ENCODE measurements at places on chromosomes 7 and 10.

GRCh38 chr10:68301790-68302502, 29.9 kb upstream of the HNRNPH3 start:
- no peak for DNase-seq

DNA sequence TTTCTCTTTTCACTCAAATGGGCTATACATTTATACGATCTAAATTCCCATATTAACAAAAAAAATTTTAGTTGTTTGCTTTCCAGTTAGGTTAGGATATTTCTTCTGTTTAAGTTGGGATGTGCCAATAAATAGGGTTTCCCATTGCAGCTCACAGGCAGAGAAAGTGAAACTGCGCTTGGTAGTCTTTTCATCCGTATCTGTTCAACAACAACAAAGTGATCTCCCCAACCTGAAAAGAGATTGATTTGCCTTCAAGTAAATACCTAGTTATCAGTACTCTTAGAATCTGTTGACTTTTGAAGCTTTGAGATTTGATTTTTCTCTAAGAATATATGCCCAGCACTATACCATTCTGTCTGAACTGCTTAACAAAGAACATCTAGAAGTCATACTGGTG, 143.4 kb downstream of the DYNC1I1 start:
- no peak for DNase-seq

- DNase-seq: no peak
Measured at GRCh38 chr10:89241486-89242344, 9.9 kb downstream of the LIPA start.

- DNase-seq: no peak
Measured at GRCh38 chr10:96390460-96390864, 31.7 kb upstream of the OPALIN start.

- no peak for DNase-seq
Measured at GRCh38 chr7:104275900-104276299, 52.5 kb upstream of the LHFPL3 start.

- DNase-seq: no peak
Measured at GRCh38 chr7:76054123-76055120, 6.5 kb downstream of the MDH2 start.

DNA sequence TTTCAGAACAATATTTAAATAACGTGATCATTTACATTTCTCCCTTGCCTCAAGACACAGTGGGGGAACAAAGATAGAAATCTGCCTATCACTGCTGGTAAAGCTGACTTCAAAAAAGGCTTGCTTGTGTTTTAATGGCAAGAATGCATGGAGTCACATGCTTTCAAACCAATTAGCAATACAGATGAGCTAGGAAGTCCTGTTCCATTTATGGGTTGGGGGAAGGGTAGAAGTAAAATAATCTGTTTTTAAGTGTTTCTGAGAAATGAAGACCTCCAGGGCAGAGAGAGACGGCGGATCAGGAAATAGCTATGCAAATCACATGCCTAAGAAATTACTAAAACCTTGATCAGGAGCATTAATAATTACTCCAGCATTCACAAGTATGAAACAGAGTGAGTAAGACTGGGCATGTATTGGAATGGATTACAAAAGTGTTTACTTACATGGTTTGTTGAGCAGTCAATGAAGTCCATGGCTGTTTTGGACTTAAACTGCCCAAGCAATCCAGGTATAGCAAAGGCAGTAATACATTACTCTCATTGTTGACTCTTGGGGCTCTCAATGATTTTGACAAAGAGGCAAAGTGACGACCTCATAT, 142.0 kb downstream of the ARID5B start:
- DNase-seq: no peak

- no peak for DNase-seq
Measured at GRCh38 chr10:55820478-55820877, 540.6 kb downstream of the ZWINT start.

DNA sequence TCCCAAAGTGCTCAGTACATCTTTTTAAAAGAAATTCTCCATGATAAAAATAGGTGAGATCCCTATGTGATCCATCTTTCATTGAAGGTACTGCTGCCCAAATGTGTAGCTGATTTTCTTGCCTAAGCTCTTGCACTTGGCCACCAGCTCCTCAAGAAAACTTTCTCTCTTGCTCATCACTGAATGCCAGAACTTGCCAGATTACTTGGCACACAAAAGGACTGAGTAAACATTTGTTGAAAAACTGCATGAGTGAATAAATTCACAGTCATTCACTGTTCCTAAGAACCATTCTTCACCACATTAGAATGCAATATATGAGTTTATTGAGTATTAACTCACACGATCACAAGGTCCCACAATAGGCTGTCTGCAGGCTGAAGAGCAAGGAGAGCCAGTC, 99.9 kb downstream of the TRIL start:
- DNase-seq: no peak

DNA sequence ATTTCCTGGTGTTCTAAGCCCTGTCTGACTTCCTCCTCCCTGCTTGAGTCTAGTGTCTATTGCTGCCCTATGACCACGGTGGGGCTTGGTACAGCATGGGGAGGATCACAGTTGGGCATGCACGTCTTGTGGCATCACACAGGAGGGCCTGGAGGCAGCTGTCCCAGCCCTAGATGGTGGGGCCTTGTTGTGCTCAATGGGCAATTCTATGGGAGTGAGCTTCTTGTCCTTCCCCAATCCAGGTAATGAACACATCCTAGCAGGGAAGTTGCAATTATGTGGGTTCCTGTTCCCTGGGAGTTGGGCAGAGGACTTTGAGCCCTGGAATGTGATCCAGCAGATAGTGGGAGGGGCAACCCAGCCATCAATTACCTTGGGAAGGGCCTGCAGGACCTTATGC, 10.8 kb upstream of the FAM3C start:
- DNase-seq: no peak

- no peak for DNase-seq
Measured at GRCh38 chr10:114831186-114831867, 9.7 kb downstream of the FHIP2A start.

- no peak for DNase-seq
Measured at GRCh38 chr10:77186936-77187335, 450.7 kb downstream of the KCNMA1 start.

GRCh38 chr10:132519382-132520176, 18.0 kb upstream of the INPP5A start:
- DNase-seq: no peak

DNA sequence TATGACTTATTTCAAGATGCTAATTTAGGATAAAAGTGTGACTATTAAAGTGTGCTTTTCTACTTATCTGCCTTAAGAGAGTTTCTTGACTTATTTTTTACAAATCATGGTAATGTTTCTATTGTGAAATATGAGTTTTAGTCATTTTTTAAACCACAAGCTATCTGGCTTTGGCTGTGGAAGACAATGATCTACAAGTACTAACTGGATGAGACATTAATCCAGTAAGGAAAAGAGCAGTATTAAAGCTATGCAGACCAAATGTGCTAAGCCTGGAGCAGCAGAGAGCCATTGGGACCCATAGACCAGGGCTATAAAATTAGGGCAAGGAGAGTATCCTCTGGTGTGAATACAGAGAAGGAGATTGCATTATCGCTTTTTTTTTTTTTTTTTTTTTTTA, 92.4 kb downstream of the SEMA3A start:
- DNase-seq: no peak

DNA sequence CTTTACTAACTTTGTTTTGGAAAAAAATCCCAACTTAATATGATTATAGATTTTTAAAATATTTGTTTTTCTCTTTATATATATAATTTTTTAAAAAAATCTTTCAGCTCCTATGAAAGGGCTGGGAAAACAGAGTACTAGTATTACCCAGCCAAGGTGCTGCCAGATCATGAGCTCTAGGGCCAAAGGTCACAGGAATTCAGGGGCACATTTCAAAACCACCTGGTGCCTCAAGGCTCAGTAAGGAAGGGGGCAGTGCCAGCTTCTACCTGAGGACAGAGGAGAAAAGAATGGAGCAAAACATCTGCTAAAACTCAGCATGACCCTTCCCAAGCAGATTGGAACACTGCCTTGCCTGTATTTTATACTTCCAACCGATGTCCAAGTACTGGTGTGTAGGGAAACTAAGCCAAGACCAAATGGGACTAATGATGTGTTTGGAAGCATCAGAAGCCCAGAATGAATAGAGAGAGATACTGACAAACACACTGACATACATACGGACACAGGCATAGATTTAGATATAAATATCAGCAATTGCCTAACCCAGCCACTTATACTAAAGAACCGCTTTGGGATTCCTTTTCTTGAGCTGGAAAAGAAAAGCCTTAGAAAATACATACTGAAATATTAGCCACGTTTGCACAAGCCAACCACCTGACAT, 667.3 kb downstream of the PARD3 start:
- DNase-seq: no peak

DNA sequence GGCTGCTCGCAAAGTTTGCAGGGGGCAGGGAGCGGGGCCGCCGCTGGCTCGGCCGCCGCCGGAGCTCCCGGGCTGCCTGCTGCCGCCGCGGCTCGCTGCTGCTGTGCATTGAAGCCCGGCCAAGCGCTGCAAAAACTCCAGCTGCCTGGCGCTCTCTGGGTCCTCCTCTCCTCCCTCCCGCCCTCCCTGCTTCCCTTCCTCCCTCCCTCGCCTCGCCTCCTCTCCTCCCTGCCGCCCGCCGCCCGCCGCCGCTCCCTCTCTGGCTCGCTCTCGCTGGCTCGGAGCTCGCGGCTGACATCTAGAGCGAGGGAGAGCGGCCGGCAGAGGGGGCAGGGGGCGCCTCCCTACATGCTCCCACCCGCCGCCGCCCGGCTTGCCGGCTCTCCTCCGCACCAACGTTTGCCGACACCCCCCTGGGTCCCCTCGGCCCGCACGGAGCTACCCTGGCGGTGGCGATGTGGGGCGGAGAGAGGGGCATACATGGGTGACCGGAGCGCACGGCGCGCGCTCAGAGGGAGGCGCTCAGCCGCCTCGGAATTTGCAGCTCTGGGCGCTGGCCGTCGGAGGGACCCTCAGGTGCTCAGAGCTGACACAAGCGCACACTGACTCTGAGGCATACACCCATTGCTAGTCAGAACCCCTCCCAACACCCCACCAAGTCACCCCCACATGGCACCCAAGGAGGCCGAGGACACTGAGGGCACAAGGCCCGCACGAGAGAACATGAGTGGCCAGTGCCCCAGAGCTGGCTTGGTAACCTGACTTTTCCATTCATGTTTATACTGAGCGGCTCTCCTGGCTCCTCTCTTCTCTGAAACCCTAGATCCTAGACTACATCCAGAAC, 1.2 kb upstream of the PLXNA4 start:
- peak; percentile 21 for DNase-seq

DNA sequence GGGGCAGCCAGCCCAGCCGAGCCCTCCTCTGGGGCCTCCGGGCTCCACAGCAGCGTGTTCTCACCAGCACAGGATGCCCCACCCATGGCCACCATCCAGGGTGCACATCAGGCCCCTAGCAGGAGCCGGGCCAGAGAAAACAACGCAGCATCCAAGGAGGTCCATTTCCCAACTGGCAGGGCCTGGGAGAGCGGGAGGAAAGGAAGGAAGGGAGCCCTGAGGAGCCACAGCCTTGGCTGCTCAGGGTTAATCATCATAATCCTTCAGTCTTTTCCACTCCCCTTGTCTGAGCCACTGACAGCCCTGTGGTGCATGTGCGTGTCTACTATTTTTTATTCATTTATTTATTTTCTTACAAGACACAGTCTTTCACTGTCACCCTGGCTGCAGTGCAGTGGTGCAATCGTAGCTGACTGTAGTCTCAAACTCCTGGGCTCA, 3.6 kb downstream of the PLAC9 start:
- no peak for DNase-seq

GRCh38 chr10:123865880-123866279, 25.7 kb downstream of the CPXM2 start:
- no peak for DNase-seq

- no peak for DNase-seq
Measured at GRCh38 chr10:65940816-65941662, 984.8 kb upstream of the LRRTM3 start.

GRCh38 chr7:6502886-6503285, 48.4 kb downstream of the GRID2IP start:
- no peak for DNase-seq

- DNase-seq: no peak
Measured at GRCh38 chr7:22622116-22622785, 104.7 kb upstream of the IL6 start.

DNA sequence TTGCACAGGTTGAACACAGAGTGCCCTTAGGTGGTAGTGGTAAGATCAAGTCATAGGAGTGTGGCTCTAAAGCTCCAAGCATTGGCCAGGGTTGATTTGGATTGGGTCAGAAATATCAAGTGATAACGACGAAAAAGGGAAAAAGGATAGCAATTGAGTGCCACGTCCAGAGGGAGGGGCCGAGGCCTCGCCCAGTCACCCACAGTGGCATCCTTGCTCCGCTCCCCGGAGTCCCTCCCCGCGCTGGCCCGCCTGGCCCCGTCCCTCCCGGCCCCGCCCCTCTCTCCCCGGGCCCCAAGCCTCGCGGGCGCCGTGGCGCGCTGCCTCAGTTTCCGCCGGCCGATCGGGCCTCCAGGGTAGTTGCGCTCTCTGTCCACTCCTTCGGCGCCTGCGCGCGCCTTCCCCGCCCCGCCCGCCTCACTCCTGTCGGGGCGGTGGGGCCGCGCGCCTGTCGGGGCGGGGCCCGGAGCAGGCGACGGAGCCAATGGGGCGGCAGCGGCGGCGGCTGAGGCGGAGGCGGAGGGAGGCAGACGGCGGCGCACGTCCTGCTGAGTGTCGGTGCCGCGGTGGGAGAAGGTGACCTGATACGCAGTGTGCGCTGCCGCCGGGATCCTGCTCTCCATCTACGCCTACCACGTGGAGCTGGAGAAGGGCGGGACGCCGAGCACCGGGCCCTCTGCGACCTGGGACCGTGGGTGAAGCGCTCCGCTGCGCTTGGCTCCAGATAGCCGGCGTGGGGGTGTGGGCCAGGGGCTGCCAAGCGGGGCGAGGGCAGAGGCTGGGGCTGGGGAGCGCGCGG, 209.1 kb upstream of the ZNF722 start:
- DNase-seq: no peak

- no peak for DNase-seq
Measured at GRCh38 chr10:91191584-91191919, 28.9 kb upstream of the PCGF5 start.

DNA sequence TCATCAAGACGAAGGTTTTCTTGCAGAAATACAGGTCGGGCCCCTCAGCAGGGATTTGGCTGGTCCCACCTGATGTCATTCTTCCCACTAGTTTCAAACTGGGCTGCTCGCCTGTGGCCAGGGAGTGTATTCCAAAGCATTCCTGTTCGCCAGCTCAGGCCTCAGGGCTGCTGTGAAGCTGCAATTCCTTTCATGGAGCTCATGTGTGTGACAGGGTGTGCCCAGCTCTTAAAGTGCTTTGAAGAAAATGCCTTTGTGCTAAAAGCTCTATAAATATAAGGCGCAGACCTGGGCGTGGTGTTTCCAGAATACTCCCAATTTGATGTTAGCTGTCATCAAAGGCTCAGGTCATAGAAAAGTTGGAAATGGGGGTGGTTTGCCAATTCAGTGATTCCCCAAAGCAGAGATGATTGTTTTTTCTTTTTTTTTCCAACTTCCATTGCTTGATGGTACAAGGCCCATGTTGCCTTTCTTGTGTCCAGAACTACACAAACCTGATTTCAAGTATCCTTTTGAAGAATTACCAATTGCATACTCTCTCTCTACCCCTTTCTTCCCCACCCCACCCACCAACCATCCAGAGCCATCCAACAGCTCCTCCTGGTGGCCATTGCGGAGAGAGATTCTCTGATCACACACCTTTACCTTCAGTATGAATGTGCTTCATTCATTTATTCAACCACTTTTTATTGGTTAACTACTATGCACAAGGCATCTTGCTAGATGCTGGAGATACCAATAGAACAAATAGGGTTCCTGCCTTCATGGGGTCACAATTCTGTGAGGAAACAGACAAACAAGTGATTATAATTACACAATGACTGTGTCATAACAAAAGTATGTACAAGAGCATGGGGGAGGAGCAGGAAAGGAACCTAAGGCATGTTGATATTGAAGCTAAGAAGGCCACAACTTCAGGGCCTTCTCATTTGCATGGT, 297.3 kb upstream of the LYZL1 start:
- DNase-seq: no peak

Measured in GM12892 (cell line).